ENCODE measurements at places on chromosomes 16 and 17.
A peak's percentile ranks its signal among the peaks of the same experiment; 100 is the strongest.

- DNase-seq = peak; percentile 35
Observed at GRCh38 chr16:50591800-50592771, 43.9 kb downstream of the NKD1 start.

DNA sequence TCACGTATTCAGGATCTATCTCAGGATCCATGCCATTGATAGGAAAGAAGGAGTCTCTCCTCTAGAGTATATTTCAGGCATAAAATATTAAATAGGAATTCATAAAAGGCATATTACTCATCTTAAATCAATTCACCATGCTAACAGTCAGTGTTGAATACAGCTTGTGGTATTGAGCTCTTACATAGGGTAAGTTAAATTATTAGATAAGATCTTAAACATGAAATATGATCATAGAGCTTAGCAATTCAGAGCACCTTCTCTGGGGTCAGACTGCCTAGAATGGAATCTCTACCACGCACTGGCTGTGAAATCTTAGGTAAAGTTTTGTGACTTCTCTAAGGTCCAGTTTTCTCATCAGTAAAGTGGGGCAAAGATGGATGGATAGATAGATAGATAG, 20.7 kb downstream of the MARCHF10 start:
- no peak for DNase-seq

DNA sequence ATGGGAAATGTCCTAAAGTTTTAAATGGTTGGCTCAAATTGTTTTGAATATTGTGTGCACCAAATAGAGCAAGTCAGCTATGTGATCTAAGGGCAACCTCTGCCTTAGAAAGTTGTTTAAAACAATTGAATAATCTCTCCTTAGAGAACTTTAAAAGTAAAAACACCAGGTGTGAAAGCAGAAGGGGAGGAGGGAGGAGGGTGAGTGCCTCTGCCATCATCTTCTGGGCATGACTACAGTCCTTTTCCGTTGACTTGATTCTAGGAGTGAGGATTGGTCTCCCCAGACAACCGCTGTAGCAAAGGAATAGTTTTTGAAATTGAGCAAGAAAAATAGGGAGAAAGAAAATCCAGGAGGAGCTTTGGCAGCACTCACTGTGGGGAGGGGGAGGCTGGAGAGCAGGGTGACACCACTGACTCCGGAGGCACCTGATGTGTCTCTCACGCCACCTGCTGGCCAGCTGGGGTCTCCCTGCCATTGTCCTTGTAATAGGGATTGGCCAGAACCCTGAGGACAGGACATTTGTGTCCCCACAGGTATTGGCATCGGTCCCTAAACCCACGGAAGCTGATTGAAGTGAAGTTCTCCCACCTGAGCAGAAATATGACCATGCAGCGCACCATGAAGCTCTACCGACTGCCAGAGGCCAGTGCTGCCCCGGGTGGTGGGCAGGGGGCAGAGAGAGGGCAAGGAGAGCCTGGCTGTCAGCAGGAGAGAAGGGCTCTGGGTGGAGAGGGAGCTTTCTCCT, 33.3 kb downstream of the PLCD3 start:
- DNase-seq = peak; percentile 95

DNA sequence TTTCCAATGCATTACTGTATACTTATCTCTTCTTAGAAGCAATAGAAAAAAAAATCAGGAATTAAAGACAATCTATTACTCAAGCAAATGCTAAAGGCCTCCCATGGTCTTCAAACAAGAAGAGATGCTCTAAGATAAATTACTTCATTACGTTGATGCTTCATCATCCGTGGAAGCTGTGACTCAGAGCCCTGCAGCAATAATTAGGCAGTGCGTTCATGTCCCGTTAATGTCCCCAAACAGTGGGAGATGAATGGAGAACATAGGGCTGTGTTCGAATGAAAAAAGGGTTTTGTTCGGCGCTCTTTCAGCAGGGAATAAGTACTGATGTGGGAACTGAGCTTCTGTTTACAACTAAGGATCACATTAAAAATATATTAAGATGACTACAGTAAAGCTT, 15.9 kb upstream of the PDXDC1 start:
- no peak for DNase-seq

DNA sequence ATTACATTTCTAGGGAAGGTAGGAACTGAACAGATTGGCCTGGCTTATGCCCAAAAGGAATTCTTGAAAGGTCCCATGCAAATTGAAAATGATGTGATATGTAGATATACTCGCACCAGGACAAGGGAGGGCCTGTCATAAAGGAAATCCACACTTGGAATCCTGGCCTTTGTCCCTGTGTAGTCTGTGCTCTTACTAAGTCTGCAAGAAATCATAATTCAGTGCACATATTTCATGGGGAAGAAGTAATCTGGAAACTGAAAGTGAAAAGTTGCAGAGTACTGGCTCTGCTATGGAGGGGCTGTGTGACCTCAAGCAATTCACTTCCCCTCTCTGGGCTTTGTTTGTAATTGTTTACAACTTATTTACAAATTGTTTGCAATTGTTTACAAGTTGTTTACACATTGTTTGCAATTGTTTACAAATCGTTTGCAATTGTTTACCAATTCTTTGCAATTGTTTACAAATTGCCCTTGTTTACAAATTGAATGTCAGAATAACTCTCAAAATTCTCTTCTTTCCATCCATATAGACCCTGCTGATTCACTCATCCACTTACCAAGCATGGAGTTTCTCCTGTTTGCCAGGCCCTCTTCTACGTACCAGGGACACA, 12.9 kb downstream of the SCNN1G start:
- no peak for DNase-seq

DNA sequence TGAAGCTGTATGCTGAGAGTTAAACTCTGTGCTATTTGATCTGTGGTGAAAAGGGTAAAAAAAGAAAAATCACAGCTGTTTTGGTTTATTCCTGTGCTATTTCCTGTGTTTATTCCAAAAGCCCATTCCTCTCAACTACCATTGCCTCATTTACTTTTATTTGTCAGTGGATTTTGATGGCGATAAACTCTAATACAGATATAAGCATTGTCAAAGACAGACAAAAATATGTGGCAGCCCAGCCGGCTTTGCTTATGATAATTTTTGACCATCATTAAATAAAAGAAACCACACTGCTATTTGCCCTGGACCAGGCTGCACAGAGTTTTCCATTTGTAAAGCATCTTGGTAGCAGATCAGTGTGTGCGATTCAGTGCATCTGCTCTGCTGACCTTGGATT, 473.6 kb upstream of the ASIC2 start:
- no peak for DNase-seq

GRCh38 chr16:63618896-63619485, 1502.9 kb downstream of the CDH11 start:
- DNase-seq = no peak

DNA sequence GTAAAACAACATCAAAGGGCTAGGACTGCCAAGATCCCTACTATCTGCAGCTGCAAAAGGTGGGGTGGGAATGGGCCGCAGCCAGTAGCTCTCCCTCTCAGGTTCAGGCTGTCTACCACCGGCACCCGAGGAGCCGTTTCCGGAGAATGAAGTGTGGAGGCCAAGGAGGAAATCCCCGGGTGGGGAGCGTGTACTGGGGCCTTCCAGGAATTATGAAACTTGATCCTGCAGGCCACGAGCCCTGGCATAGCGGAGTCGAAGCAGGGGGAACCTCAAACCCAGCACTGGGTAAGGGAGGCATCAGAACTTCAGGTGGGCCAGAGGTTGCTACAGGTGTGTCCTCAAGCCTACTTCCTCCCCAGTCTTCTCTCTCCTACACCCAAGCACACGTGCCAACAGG, 5.1 kb downstream of the INPP5K start:
- no peak for DNase-seq

- no peak for DNase-seq
Observed at GRCh38 chr16:7967996-7968509, 622.3 kb downstream of the TMEM114 start.

GRCh38 chr16:2910441-2910969, 1.2 kb upstream of the FLYWCH1 start:
- DNase-seq = no peak

- DNase-seq = peak; percentile 61
Observed at GRCh38 chr17:76645481-76645880, 1.9 kb upstream of the ST6GALNAC1 start.

GRCh38 chr17:2978116-2978515, 85.3 kb downstream of the OR1D5 start:
- DNase-seq = no peak

- no peak for DNase-seq
Observed at GRCh38 chr17:41484920-41485904, 4.3 kb upstream of the KRT35 start.

GRCh38 chr16:30987581-30988190, 2.7 kb downstream of the HSD3B7 start:
- DNase-seq = no peak

GRCh38 chr17:61002316-61002736, 324.7 kb downstream of the BCAS3 start:
- DNase-seq = no peak

GRCh38 chr17:7854851-7855659, at the start of gene TMEM88:
TMEM88 (plus strand) TSS chr17:7855066; CDS start chr17:7855075, 9 bp downstream.
- DNase-seq = no peak

All from Calu3 (cell line).